Ecto neural progenitor cell (in vitro differentiated cells): ENCODE measurements at places on chromosomes 16 and 17.

DNA sequence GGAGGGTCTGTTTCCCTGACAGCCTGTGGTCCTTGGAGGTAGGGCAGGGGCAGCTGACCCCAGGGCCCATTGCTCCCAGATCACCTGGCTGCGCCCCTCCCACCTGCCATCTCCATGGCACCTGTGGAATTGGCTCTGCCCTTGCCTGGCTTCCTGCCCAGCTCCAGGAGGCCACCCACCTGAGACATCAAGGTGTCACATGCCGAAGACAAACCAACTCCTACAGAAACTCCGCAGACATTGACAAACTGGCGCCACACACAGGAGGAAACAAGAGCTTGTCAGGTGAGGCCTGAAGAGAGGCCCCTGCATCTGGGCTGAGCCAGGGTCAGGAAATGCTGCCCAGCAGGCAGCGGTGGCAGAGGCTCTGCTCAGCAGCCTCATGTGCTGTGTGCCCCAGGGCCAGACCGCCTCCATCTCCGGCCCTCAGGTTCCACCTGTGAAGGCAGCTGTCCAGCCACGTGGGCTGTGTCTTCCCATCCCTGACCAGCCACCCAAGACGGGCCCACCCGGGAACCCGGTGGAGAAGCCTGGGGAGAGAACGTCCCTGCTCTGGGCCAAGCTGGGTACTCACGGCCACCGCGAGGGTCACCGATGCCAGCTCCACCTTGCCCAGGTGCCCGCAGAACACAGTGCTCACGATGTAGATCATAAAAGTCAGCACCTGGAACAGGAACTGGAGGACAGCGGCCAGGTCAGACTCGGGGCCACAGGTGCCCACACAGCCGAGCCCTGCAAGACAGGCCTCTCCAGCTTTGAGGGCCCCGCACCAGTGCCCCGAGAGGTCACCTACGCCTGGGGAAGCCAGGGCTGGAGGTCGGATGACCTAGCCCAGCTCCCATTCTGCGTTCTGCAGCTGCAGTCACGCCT lies 1.6 kb downstream of the SLC47A2 start:
- DNase-seq: no peak

- DNase-seq: no peak
Measured at GRCh38 chr17:29190592-29191207, 10.5 kb upstream of the MYO18A start.

- no peak for DNase-seq
Measured at GRCh38 chr17:48442819-48443218, 12.8 kb upstream of the SKAP1 start.

GRCh38 chr17:37489197-37490001 lies at the start of gene DUSP14:
TSS of gene DUSP14 (plus strand) at chr17:37489891. CDS start at chr17:37512273, 22,382 bp downstream.
- peak; percentile 91 for DNase-seq

DNA sequence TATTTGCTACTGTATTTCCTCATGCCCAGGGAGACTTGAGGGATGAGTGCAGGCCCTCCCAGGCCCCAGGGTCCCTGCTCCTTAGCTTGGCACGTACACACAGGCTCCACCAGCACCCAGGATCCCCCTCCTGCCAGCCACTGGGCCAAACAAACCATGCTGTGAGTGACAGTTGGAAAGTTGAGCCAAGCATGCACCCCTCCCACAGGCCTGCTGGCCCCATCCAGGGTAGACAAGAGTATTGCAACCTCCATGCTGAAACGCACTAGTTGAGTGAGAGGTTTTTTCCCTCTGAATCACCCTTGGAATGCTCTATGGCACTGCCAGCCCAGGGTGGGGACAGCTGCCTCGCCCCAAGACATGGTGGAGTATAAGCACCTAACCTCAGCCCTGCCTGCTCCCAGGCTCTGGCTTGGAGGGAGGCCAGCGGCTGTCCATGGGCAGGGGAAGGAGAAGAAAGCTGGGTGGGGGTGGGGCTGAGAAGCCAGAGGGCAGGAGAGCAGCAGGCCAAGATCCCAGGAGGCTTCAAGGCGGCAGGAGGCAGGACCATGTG lies 49.6 kb downstream of the PITPNM3 start:
- no peak for DNase-seq

DNA sequence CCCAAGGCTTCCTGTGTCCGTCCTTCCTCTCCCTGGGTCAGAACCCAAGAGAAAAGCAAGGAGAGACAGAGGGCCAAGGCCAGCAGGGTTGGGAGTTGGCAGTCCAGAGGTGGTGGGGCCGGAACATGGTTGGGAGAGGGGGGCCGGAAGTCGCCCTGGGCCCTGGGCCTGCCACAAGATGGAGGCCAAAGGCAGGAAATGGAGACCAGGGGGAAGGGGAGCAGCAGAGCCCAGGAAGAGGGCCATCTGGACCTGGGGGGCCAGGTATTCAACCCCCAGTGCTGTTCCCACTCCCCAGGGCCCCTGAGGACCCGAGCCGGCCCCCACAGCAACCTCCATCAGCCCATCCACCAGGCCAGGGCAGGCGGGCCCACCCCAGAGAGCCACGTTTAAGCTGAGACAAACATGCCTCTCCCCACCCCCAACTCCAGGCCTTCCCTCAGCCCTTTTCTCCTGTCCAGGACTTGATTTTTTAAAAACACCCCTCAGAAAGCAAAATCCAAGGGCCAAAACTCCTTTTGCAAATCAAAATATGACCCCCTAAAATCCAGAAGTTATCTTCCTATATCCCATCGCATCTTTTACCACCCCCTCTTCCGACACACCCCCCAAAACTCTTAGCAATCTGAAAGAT lies 4.4 kb upstream of the BCL6B start:
- DNase-seq: peak; percentile 48

GRCh38 chr16:86502856-86503748 lies 7.2 kb upstream of the FOXF1 start:
- DNase-seq: no peak

GRCh38 chr17:56593086-56593645 lies 333 bp upstream of the NOG start:
- DNase-seq: peak; percentile 90

DNA sequence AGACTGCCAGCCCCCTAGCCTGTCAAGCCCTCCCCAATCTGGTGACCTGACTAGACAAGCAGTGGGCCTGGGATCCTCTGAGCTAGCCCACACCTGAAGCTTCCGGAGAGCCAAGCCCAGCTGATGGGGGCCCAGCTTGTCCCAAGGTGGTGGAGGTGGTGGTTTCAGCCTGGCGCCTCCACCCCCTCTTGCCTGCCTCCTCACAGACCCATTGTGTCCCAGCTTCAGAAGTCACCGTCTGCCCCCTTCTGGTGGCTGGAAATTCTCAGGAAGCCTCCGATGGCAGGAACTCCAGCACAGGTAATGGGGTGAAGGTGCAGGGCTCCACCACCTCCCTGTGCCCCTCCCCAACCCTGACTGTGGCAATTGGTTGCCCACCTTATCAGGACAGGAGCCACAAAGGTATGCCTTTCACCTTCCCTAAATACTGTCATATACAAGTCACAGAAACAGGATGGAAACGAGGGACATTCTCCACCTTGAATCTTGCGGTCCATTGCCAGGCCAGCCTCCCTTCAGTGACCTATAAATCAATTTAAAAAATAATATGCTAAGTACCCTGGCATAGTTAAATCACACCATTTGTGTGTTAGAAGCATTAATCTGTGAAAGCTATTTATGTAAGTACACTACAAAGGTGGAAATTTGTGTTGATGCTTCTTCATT lies 66.0 kb upstream of the ZNF423 start:
- peak; percentile 80 for DNase-seq

GRCh38 chr17:61574542-61575351 lies 16.3 kb downstream of the NACA2 start:
- no peak for DNase-seq

DNA sequence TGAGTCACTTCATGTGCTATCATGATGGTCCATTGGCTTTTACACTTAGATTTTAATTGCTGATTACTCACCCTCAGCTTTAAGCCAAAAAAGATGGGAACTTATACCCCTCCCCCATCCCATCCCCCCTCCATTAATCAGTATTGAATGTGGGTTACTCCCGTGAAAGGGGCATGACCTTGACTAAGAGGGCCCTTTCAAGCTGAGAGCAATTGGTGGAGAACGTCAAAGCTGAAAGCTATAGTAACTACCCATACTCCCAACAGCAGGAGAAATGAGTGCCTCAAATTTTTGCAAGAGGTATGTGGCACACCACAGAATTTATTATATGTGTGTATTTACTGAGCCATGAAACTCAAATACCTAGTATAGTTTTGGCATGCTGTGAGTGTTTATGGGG lies 99.7 kb upstream of the CDH8 start:
- no peak for DNase-seq

DNA sequence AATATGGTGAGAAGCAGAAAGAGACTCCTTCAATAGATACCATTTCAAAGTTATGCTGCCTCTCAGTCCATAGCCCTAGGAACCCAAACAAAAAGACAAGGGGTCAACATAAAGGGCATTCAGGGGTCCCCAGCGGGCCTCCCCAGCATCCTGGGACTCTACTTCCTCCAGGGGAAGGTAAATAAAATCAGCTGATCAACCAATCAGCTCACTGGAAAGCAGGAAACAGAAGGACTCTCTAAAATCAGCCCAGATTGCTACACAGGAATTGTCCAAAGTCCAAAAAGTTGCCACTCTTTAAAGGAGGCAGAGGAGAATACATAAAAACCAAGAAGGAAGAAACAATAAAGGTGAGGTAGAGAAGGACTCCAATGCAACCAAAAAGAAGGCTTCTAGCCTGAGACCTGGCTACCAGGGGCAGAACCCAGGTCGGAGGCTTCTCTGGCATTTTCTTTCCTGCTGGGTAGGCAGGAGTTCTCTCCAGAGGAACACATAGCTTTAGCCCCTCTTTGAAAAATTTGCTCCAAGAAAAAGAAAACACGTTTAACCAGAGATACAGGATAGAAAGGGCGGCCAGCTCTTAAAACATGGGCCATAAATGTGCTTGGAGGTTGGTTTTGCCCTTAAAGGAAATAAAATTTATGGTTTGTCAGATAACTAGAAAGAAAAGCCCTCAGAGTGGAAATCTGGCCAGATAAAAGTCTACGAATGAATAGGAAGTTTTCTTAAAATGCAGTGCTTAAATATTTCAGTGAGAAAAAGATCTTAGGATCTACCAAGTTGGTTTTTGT lies 404.6 kb downstream of the SOX9 start:
- no peak for DNase-seq

GRCh38 chr17:6334386-6334785 lies 100.5 kb downstream of the AIPL1 start:
- no peak for DNase-seq

DNA sequence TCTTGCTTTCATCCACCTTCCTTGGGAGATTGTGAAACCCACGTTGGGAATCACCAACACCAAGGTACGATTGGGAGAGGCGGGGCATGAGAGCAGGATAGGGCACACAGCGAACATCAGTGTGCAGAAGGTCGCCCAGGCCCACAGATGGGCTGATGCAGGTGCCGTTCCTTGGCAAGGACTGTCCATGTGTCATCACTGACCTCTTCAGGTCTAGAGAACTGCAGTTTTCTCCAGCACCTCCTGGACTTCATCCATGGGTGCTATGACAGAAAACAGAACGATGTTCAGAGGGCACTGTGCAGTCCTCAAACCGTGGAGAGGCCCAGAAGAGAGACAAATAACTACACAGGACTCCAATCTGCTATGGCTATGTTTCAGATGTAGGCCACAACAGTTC lies 23.9 kb upstream of the TAT start:
- DNase-seq: no peak

GRCh38 chr16:58970775-58971174 lies 236.7 kb upstream of the GOT2 start:
- no peak for DNase-seq

- DNase-seq: no peak
Measured at GRCh38 chr16:57970319-57970718, 609 bp downstream of the CNGB1 start.

DNA sequence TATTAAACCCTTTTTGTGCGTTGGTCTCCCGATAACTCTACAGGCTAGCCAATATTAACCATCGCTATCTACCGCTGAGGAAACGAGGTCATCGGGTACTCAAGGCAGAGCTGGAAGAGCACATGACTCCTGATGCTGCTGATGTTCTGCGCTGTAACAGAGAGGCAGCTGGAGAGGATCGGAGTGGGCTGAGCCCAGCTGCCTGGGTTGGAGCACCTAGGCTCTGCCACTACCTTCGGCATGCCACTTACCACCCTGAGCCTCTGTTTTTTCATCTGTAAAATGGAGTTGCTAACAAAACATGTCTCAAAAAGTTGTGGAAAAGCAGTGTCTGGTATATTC lies 432 bp upstream of the SLC46A1 start:
- no peak for DNase-seq
